ENCODE measurements at places on chromosomes 3 and 15. TPM values are rescaled to one million over a fixed set of nuclear protein-coding genes. Genes with fewer than 3 reads are reported as not detected.
A peak's percentile ranks its signal among the peaks of the same experiment; 100 is the strongest.

- H3K27ac ChIP-seq = peak overlapping the region; percentile 94
- H3K4me1 ChIP-seq = peaks cover 14% of the 10 kb centered on the region
- peak overlapping the region; percentile 74 for H3K4me3 ChIP-seq
These were observed 1.3 kb downstream of the SRP14 start for GRCh38 chr15:40037721-40038120.

GRCh38 chr3:2465842-2466241, 367.2 kb downstream of the CNTN4 start:
- DNase-seq = no peak
- no peaks in the 10 kb centered on the region for H3K27me3 ChIP-seq
- no peaks in the 10 kb centered on the region for H3K36me3 ChIP-seq
- H3K4me1 ChIP-seq = no peaks in the 10 kb centered on the region
- no peak overlapping the region for H3K27ac ChIP-seq
- H3K4me3 ChIP-seq = no peak overlapping the region

TMEM40 gene
- total RNA-seq = 2.0 TPM

CYP8B1 gene
- not detected for total RNA-seq

TRPM1 gene
- total RNA-seq = not detected

ZNF860 gene
- 3.7 TPM for total RNA-seq

GRCh38 chr3:138842483-138843188, 7.9 kb upstream of the PIK3CB start:
- no peak overlapping the region for H3K4me3 ChIP-seq
- no peak overlapping the region for H3K27ac ChIP-seq
- no peaks in the 10 kb centered on the region for H3K27me3 ChIP-seq
- no peaks in the 10 kb centered on the region for H3K36me3 ChIP-seq
- DNase-seq = no peak

GRCh38 chr15:99009741-99010330, 2.2 kb upstream of the PGPEP1L start:
- no peaks in the 10 kb centered on the region for H3K36me3 ChIP-seq
- peaks cover 6% of the 10 kb centered on the region for H3K27me3 ChIP-seq
- H3K27ac ChIP-seq = no peak overlapping the region
- H3K4me3 ChIP-seq = no peak overlapping the region
- DNase-seq = no peak

ROBO2 gene
- total RNA-seq = 1.5 TPM

- H3K4me3 ChIP-seq = no peak overlapping the region
- H3K4me1 ChIP-seq = no peaks in the 10 kb centered on the region
- no peak overlapping the region for H3K27ac ChIP-seq
- peaks cover 5% of the 10 kb centered on the region for H3K36me3 ChIP-seq
- no peaks in the 10 kb centered on the region for H3K27me3 ChIP-seq
- no peak for DNase-seq
These were observed 50.0 kb upstream of the SECISBP2L start for GRCh38 chr15:49096090-49096750.

WNT7A gene
- total RNA-seq = 1.7 TPM

- H3K27ac ChIP-seq = no peak overlapping the region
- DNase-seq = peak; percentile 37
- no peak overlapping the region for H3K4me3 ChIP-seq
These were observed 145.0 kb upstream of the MCTP2 start for GRCh38 chr15:94086341-94086740.

DNA sequence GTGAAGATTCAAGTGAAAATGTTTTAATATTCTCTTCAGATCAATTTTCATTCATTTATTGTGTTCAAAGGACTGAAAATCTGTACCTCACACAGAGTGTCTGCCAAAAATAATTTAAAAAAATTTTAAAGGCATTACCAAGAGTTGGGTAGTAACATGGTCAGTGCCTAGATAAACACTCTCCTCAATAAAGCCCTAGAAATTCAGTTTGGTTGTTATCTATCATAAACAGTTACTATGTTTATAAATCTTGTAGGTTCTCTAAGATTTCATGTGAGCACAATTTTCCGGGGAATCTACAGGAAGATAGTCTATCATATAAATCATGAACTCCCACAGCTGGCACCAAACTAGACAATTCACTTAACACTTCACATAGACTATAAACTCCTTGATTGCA, 128.6 kb downstream of the GSK3B start:
- H3K27ac ChIP-seq = no peak overlapping the region
- no peak overlapping the region for H3K4me3 ChIP-seq
- DNase-seq = no peak
- no peaks in the 10 kb centered on the region for H3K27me3 ChIP-seq
- H3K36me3 ChIP-seq = no peaks in the 10 kb centered on the region

GRAMD1C gene
- total RNA-seq = 3.7 TPM

DNA sequence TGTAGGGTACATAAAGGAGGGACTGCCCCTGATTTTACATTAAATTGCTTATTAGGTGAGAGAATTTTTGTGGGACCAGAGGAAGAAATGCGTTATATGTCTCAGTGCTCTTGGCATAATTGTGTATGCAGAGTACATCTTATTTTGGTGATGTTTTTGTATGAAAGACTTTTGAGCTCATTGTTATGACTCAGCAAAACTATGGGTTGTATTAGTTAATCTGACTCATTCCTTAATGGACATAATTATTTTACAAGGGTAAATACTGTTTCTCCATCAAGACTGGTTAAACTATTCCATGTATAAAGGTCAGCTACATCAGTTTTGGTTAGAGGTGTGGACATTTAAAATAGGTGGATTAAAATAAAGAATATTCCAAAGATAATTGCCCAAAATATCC, 156.8 kb downstream of the ALCAM start:
- no peak overlapping the region for H3K4me3 ChIP-seq
- no peak for DNase-seq
- H3K27me3 ChIP-seq = no peaks in the 10 kb centered on the region
- peaks cover 10% of the 10 kb centered on the region for H3K36me3 ChIP-seq
- peaks cover 23% of the 10 kb centered on the region for H3K4me1 ChIP-seq

DNA sequence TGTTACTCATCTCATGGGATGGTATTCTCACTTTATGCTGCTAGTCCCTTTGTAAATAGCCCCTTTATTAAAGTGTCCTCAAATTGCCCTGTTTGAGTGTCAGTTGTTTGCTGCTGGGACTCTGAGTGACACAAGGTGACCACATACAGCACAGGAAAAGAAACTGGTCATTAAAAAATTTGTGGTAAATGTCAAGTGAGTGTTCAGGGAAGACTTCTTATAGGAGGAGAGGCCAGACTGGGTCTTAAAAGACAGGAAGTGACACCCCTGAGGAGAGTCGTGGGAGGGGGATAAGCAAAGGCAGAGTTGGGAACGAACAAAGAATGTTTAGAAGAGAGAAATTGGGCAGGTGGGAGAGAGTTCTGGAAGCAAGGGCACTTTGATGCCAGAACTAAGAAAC, 35.2 kb downstream of the CCR3 start:
- peaks cover 6% of the 10 kb centered on the region for H3K27me3 ChIP-seq
- no peaks in the 10 kb centered on the region for H3K36me3 ChIP-seq
- H3K4me1 ChIP-seq = no peaks in the 10 kb centered on the region
- no peak for DNase-seq

- peak; percentile 76 for DNase-seq
- peak overlapping the region; percentile 99 for H3K27ac ChIP-seq
- no peaks in the 10 kb centered on the region for H3K36me3 ChIP-seq
- no peaks in the 10 kb centered on the region for H3K27me3 ChIP-seq
These were observed 868 bp upstream of the TMEM87A start for GRCh38 chr15:42273900-42274701.

DNA sequence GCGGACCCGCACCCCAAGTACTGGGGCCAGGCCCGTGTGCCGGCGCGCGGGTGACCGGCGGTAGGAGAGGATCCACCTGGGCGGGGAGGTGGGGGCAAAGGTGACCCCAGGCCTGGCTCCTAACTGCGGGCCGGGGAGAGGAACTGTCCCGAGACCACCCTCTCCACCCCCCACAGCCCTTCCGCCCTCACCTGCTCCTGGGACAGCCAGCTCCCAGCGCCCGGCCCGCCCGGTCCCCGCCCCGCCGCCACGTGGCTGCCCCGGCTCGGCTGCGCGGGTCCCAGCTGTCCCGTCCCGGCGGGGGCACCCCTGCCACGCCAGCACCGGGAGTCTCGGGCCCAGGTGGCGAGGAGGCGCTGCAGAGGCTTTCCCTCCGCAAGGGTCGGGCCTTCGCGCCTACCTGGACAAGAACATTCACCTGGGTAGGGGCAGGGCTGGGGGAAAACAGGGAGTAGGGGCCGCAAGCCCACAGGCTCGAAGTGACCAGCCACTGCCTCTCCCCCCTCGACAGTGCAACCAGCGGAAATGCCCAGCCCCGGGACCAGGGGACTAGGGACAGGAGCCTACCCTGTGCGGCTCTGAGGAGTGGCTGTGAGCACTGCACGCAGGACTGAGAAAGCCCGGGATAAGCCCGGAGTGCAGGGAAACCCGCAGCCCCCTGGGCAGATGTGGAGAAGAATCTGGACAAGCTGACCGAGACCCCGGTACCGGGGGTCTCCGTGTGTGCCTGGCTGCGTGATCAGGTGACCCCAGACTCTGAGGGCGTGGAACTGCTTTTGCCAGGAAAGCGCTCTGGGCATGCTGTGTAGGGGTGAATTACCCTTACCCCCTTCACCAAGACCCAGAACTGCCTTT, at the start of gene SLC12A8:
Gene SLC12A8 (minus strand): TSS at position 240 of the 855 bp plus-strand sequence. CDS start 1,399 bp downstream, outside the sequence.
- peak within 1 kb of the TSS; percentile 56 for H3K27ac ChIP-seq
- peaks cover 28% of the 10 kb centered on the region for H3K4me1 ChIP-seq
- no peak for DNase-seq
- no peaks in the 10 kb centered on the region for H3K27me3 ChIP-seq

- H3K27me3 ChIP-seq = no peaks in the 10 kb centered on the region
- peaks cover 85% of the 10 kb centered on the region for H3K4me1 ChIP-seq
- H3K4me3 ChIP-seq = no peak overlapping the region
- DNase-seq = no peak
- peak overlapping the region; percentile 12 for H3K27ac ChIP-seq
These were observed 12.9 kb downstream of the AMOTL2 start for GRCh38 chr3:134361162-134361835.

GRCh38 chr3:37899101-37899707, 37.5 kb downstream of the CTDSPL start:
- H3K27ac ChIP-seq = no peak overlapping the region
- no peak for DNase-seq
- no peak overlapping the region for H3K4me3 ChIP-seq
- no peaks in the 10 kb centered on the region for H3K27me3 ChIP-seq

A4GNT gene
- total RNA-seq = not detected

DNA sequence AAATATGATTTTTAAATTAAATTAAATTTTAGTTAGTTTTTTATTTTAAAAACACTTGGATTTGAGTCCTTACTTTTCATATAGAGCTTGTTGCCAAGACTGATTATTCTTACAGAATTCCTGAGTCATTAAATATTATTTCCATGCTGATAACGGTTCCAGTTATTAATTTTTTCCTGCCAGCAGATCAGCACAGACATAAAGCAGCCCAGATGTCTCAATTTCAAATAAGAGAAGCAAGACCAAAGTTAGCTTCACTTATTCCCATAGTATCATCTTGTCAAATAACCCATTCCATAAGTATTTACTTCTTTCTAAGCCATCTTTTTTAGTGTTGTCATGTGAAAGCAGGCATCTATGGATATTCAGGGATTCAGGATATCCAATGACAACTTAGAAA, 75.3 kb downstream of the SSR3 start:
- no peaks in the 10 kb centered on the region for H3K27me3 ChIP-seq
- no peak overlapping the region for H3K4me3 ChIP-seq
- no peaks in the 10 kb centered on the region for H3K36me3 ChIP-seq
- H3K27ac ChIP-seq = no peak overlapping the region

- no peaks in the 10 kb centered on the region for H3K36me3 ChIP-seq
- peak; percentile 28 for DNase-seq
These were observed 205.0 kb downstream of the ZIC1 start for GRCh38 chr3:147614210-147614609.

DNA sequence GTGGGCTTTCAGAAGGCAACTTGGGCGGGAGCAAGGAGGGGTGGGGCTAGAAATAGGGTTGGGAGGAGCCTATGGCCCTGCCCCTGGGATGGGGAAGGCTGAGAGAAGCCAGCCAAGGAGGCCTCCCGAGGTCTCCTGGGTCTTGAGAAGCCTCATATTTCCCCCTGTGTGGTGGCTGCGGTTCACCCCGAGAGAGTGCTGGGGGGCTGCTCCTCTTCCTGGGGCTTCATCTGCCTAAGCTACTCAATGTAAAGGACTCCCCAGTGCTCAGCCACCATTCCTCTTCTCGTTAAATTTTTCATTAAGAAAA, 174.3 kb downstream of the SMAD6 start:
- H3K36me3 ChIP-seq = no peaks in the 10 kb centered on the region
- H3K27ac ChIP-seq = no peak overlapping the region
- DNase-seq = no peak
- H3K4me1 ChIP-seq = no peaks in the 10 kb centered on the region

ZNF621 gene
- 26.6 TPM for total RNA-seq

DNA sequence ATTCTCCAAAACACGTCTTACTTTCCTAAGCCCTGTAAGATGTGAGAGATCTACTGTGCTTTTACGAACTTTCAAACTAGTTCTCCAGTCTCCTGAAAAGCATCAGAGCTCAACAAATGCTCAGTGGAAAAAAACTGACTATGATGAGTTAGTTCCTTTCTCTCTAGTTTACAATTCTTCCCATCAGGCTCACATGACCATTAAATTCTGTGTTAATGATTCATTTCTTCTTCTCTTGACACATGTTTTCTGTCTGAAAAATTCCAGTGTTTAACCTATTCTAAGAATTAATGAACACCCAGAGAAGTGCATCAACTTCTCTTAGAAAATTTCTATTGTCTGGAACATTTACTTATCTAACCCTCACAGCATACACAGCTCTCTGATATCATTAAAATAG, 844.3 kb downstream of the SI start:
- no peaks in the 10 kb centered on the region for H3K36me3 ChIP-seq
- H3K4me3 ChIP-seq = no peak overlapping the region
- DNase-seq = no peak
- H3K4me1 ChIP-seq = no peaks in the 10 kb centered on the region
- H3K27ac ChIP-seq = no peak overlapping the region
- no peaks in the 10 kb centered on the region for H3K27me3 ChIP-seq
